Bronchial epithelial cell (primary cell): ENCODE measurements at places on chromosomes 1 and 21. TPM values are rescaled to one million over a fixed set of nuclear protein-coding genes. Genes with fewer than 3 reads are reported as not detected.
A peak's percentile ranks its signal among the peaks of the same experiment; 100 is the strongest.

DNA sequence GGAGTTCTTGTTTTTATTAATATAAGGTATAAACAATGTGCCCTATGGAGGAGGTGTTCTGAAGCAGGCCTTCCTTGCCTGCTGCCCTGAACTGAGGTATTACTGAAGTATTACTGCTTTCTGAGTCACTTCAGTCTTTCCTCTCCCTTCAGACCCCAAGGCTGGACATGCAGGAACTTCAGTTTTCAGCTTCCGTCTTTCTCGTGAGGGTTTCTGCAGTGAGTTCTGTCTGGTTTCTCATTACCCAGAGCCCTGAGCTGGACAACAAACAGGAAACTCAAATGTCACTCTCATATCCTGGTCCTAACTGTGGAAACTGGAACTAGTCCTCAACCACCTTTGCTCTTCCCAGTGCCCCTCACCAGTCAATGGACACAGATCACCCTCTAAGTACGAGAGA lies 46.8 kb downstream of the ELAVL4 start:
- DNase-seq: no peak

DNA sequence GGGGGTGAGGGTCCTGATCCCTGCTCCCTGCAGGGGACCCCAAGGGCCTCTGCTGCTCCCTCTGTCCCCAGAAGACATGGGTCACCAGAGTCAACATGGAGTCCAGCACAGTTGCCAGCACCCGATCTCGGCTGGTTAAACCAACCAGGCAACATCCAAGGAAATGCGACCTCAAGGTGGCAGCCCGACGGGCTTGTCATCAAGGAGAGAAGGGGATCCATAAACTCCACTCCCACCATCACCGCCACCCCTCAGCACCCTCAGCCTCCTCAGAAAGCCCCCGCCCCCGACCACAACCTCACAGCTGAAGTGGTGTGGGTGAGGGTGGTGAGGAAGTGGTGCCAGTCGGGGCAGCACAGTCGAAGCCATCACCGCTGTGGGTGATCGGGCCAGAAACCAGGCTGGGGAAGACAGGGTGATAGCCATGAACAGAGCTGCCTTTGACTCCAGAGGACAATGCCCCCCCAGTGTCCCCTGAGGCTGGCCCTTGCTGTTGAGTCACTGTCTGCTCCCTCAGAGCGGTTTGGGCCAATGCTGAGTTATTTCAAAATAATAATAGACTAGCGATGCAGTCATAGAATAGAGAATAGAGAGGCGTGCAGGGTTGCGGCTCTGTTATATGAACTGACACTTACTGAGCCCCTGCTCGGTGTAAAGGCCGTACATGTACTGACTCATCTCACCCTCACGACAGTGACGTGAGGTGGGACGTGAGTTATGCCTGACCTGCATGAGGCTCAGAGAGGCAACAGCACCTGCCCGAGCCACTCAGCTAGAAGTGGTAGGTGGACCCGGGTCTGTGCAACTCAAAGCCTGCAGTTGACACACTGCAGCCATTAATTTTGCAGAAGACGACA lies 88.7 kb upstream of the IFFO2 start:
- no peak for DNase-seq

DNA sequence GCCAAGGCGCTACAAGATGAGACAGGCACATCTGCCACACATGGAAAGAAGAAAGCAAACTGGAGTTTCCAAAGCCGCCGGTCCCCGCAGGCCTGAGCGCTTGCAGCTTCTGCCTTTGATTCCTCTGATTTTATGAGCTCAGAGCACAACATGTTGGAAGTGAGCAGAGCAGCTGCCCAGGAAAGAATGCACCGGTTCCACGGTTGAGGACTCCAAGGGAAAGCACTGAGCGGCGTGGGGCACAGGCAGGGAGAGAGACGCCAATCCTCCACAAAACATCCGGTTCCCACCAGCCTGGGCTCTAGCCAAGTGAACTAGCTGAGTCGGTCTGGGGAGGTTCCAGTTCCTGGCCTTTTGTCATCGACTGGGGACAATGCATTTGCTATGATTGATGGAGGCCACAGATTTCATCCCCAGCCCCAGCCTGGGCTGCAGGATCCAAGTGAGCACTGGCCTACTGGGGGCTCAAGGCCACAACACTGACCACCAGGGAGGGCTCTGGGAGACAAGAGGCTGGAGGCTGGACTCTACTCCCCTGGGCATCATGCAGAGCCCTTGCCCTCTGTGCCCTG lies 253.1 kb upstream of the IRF2BP2 start:
- DNase-seq: peak; percentile 33

NBL1 gene
- total RNA-seq: 55.3 and 108 TPM in 2 replicates

PCSK9 gene
- total RNA-seq: 5.8 and 11.3 TPM in 2 replicates

ATP6V1G3 gene
- total RNA-seq: not detected in 2 replicates

DNA sequence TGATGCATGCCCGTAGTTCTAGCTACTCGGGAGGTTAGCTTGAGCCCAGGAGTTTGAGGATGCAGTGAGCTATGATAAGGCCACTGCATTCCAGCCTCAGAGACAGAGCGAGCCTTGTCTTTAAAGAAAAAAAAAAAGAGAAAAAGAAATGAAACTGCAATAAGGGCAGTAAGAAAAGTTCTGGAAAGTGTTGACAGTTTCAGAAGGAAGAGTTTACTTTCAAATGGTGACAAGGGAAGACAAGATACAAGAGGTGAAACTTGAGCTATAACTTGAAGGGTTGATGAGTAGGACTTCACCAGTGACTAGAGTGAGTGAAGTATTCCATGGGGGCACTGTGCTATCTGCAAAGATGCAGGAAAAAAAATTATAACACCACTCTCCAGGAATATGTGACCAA lies 125.0 kb downstream of the AKT3 start:
- no peak for DNase-seq

DNA sequence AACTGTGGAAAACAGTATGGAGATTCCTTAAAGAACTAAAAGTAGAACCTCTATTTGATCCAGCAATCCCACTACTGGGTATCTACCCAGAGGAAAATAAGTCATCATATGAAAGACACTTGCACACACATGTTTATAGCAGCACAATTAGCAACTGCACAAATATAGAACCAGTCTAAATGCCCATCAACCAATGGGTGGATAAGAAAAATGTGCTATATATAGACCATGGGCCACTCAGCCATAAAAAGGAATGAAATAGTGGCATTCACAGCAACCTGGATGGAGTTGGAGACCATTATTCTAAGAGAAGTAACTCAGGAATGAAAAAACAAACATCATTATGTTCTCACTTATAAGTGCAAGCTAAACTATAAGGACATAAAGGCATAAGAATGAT lies 105.0 kb upstream of the PGBD5 start:
- no peak for DNase-seq

IGSF9 gene
- 6.3 and 16.8 TPM in 2 replicates for total RNA-seq

CAPN9 gene
- total RNA-seq: 0.13 TPM in 1 of 2 replicates, not detected in the other

SIM2 gene
- 0.26 TPM in 2 replicates for total RNA-seq

TBX19 gene
- total RNA-seq: 0.51 and 0.79 TPM in 2 replicates

DNA sequence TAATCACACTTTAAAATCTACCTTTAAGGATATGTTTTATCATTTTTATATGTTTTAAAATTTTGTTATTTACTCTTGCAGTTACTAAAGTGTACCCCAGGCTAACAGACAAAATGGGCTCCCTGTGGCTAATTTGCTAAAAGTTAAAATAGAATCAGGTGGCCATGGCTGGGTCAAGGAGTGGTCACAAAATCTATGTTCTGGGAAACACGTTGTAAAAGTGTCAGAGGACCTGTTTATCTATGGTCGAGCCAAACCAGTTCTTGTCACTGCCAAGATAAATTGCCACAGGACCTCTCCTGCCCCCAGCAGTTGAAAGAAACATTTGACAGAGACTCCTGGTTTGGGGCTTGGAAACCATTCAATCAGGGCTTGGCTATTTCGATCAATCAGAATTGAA lies 21.2 kb upstream of the TTLL7 start:
- no peak for DNase-seq

OR2AK2 gene
- not detected in 2 replicates for total RNA-seq

DNA sequence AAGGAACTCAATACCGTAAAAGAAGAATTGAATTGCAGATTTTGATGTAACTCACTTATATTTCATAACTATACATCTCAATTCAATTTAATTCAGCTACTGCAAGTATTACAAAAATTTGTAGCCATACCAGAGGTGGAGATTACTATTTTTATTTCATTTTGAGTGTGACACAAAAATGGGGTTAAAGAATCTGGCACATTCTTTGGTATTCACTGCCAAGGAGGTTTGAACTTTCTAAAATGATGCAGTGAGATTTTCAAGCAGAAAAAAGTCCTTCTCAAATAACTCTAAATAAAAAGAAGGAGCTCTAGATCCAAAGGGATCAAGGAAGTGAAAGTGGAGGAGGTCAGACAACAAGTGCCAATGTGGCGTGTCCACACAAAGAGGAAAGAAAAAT lies 569.0 kb downstream of the DPYD start:
- no peak for DNase-seq

DNA sequence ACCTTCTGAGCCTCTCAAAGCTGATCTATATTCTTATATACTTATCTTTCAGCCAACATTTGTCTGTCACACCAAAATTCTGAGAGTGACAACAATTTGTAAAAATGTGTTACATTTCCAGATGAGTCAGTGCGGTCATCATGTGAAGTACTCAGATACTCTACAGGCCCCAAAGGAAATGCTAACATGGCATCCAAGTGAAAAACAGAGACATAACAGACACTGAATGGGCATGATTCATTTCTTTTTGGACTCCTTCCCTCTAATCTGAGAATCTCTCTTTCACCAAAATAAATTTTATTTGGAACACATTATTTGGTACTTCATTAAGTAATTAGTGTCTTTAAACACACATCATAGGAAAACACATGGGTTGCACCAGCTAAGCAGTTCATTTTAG lies 96.6 kb downstream of the SLC44A5 start:
- DNase-seq: no peak

GRCh38 chr1:40915581-40915980 lies 53.4 kb upstream of the CITED4 start:
- no peak for DNase-seq

DNA sequence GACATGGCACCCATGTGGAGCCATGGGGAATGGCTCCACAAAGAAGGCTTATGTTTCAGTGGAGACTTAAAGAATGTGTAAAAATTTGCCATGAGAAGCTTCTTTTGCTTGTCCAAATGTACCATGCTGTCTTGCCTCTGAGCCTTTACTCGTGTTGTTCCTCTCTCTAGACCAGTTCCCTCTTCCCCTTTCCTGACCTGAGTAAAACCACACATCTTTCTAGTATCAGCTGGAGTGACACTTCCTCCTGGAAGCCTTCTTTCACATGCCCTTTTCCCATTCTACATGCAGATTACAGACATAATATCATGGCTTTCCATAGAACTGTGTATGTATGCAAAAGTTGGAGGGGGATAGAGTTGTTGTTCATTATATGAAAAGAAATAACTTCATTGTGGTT lies 13.6 kb upstream of the GPX7 start:
- no peak for DNase-seq

- DNase-seq: peak; percentile 24
Measured at GRCh38 chr1:20634065-20634593, 871 bp downstream of the PINK1 start.

MEGF6 gene
- 1.3 and 1.5 TPM in 2 replicates for total RNA-seq
